Activated CD8-positive, alpha-beta memory T cell treated with anti-CD3 and anti-CD28 coated beads for 24 hours (primary cell): ENCODE measurements at places on chromosomes 7 and 10.

DNA sequence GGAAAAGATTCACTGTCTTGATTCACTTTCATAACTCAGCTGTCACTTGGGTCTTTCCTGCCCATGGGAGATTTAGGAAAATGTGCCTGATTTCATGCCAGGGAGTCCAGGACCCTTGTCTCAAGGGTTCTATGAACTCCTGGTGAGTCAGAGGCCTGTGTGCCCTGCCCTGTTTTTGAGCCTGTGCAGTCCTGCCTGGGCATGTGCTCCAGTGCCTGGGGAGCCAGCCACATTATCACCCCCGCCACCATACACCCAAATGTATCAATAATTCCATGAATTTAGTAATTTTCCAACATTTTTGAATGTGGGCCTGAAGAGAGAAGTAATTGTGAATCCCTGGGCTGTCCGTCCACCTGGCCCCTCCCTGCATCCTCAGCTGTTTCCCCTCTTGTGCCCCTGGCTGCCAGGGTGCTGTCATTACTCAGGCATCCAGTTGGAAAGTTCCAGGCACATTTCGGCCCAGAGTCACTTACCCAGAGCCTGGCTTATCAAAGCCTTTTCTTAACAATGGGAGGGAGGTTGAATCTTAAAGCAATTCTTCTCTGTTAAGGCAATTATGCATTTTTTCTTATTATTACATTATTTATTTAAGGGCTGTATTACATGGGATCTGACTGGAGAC is 287.8 kb upstream of the CDC14C start:
- no peak for DNase-seq

DNA sequence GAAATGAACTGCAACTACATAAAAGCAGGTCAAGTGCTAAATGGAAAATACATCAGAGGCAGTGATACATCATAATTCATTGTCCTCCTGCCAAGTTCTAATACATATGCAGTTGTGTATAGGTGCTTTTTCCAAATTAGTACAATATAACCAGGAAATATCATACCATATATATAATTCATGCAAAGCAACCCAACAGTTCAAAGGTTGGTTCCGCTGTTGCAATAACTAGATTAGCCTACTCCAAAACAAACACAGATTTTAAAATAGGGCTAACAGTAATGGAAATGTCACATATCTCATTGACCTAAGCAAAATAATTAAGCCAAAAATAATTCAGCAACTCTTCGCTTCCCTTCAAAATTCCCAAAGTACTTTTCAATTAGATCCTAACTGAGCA is 88.9 kb upstream of the NEBL start:
- DNase-seq: no peak

- DNase-seq: peak; percentile 98
Measured at GRCh38 chr7:322111-322671, 32.2 kb downstream of the FOXL3 start.

DNA sequence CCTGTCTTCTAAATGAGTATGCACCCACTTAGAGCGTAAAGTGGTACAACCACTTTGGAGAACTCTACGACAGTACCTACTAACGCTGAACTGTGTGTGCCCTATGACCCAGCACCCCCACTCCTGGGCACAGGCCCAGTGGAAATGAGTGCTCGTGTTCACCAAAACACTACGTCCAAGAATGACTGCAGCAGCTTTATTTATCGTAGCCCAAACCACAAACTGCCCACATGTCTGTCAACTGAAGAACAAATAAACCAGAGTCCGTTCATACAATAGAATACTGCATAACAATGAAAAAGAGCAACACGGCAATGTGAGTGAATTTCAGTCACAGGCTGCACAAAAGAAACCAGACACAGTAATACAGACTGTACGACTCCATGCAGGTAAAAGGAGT is 35.4 kb downstream of the TLL2 start:
- DNase-seq: no peak

- DNase-seq: peak; percentile 68
Measured at GRCh38 chr7:156095908-156096539, 283.8 kb upstream of the SHH start.

- DNase-seq: no peak
Measured at GRCh38 chr10:21626457-21627161, 92.6 kb downstream of the MLLT10 start.

DNA sequence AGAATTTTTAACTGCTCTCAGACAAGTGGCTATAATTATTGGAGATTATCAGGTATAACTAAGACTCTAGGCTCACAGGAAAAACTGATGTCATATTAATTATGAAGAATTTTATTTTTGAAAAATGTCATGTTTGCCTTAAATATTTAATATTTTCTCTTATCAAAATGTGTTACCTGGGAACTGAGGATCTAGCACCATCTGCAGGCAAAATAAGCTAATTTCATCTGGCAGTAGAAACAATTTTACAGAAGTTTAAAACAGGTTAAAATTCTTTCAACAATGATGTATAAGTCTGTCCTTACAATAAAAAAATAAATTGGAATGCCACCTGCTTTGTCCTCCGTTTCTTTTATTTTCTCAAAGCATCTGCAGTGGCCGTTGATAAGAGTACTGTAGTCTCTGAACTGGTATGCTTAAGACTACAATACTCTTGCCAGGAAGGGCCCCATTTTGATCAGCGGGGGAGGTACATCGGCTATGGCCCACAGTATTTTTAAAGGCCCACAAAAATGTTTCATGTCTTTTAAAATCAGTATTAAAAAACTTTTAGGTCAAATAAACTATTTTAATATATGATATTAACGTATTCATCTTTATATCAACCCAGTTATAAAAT is 81.3 kb downstream of the VWDE start:
- DNase-seq: no peak

GRCh38 chr7:131664570-131664969 is 108.1 kb upstream of the PODXL start:
- no peak for DNase-seq

DNA sequence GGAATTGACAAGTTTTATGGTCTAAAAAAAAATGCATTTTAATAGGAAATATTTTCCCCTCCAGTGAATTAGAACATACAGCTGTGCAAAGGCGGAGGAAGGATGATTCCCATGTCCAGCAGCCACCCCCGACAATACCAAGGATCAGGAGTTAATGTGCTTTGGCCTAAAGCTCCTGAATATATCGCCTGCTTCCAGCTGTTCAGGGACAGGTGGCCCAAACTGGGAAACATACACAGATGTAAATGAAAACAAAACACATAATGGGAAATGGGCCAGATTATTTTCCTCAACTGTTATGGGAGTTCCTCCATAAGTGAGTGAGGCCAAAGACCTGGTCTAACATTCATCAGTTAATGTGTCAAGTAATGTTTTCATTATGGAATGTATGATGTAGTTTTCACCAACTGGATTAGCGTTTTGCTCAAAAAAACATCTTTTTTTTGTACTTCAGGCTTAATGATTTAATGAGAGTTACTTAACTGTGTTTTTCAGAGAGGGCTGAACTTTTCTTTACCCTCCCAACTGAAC is 55.1 kb upstream of the LAMB1 start:
- no peak for DNase-seq

DNA sequence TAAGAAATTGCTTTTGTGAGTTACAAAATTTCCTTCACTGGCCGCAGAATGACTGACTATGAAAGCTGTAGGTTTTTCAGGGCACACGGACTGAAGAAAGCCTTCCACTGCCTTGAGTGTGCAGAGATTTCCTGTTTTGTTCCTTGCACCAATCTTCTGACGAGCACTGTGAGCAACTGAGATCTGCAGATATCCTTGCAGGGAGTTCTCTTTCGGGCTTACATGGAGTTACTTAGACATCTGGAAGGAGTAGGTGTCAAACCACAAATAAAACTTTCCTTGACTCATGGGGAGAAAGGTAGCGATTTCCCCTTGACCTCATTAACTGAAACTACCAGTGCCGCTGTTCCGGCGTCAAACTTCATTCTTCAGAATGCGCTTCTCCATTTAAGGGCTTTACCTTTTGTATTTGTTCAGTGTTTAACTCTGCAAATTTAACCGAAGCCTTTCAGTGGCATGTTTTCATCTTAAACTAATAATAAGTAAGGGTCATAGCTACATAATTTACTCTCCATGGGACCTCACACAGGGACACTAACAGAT is 1175.3 kb downstream of the GATA3 start:
- no peak for DNase-seq

- peak; percentile 11 for DNase-seq
Measured at GRCh38 chr7:158358926-158359645, 228.5 kb downstream of the PTPRN2 start.

GRCh38 chr7:80480566-80480965 is 31.3 kb downstream of the GNAT3 start:
- DNase-seq: no peak
